Spinal cord (tissue), 10 donors: ENCODE measurements at places on chromosomes 12 and 14. TPM values are rescaled to one million over a fixed set of nuclear protein-coding genes. Genes with fewer than 3 reads are reported as not detected.

- H3K36me3 ChIP-seq = no peaks in the 10 kb centered on the region
- H3K27me3 ChIP-seq = no peaks in the 10 kb centered on the region
- peak; percentile 79 for DNase-seq
- H3K27ac ChIP-seq = no peak overlapping the region
- H3K4me1 ChIP-seq = no peaks in the 10 kb centered on the region
These were observed 8.8 kb upstream of the GNPTAB start for GRCh38 chr12:101839324-101840283.

- no peak overlapping the region for H3K4me3 ChIP-seq
- no peak overlapping the region for H3K27ac ChIP-seq
- H3K4me1 ChIP-seq = no peaks in the 10 kb centered on the region
- peaks cover 19% of the 10 kb centered on the region for H3K36me3 ChIP-seq
These were observed 96.2 kb downstream of the CIT start for GRCh38 chr12:119780786-119781434.

DNA sequence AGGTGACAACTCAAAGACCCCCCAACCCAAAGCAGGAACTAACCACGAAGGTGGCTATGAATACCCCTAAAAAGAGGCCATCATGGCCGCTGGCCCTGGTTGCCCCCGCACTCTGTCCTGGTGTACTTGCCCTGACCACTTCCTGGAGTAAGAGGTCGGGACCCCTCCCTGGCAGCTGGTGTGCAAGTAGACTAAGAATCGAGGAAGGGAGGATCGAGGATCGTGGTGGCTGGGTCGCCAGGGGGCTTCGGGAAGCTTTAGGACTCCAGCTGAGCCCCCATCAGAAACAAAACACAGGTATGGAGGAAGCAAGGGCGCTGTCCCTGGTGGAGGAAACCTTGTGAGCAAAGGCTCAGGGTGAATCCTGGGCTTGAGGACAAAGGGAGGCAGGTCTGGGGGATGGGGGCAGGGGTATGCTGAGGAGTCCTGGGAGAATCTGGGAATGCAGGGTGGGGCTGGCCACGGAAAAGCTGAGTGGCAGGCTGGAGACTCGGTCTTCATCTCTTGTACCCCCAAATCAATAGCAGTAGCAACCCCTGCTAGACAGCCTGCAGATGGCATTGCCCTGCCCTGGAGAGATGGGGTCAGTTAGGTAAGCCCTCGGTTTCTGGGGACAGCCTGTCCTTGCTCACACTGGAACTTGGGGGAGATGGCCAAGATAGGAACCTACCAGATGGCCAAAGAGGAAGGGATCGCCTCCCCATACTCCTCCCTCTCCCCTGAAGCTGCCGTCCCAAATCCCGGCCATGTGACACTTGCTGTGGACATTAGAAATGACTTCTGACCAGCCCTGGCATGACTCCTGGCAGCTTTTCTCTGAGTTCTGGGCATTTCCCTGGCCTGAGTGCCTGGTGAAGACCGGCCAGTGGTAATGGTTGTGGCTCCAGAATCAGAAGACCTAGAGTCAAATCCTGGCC lies 45.3 kb upstream of the ESRRB start:
- DNase-seq = no peak
- no peaks in the 10 kb centered on the region for H3K36me3 ChIP-seq
- peaks cover 32% of the 10 kb centered on the region for H3K4me1 ChIP-seq
- H3K27me3 ChIP-seq = peaks cover 10% of the 10 kb centered on the region
- no peak overlapping the region for H3K27ac ChIP-seq

DNA sequence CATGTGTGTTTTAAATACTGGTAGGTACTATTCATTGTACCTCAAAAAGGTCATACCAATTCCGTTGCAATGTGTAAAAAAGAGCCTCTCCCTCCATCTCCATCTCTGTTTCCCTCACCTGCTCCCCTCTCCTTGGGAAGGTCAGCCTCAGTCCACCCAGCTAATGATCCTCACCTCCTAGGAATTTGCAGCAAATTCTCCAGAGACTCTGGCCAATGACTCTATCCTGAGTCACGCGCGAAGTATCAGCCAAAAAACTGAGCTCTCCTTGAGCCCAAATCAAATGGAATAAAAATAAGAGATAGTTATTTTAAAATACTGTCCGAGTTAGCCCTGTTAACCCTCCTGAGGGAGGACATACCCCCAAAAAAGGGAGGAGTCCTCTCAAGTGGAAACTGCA lies 148.4 kb downstream of the DPF3 start:
- H3K4me3 ChIP-seq = no peak overlapping the region
- H3K4me1 ChIP-seq = peaks cover 48% of the 10 kb centered on the region
- no peak overlapping the region for H3K27ac ChIP-seq
- no peaks in the 10 kb centered on the region for H3K27me3 ChIP-seq
- H3K36me3 ChIP-seq = no peaks in the 10 kb centered on the region

GRCh38 chr12:116278279-116278626 lies 760 bp upstream of the MED13L start:
- no peaks in the 10 kb centered on the region for H3K36me3 ChIP-seq
- no peak for DNase-seq
- H3K4me3 ChIP-seq = peak overlapping the region; percentile 31
- H3K27me3 ChIP-seq = no peaks in the 10 kb centered on the region
- peaks cover 4% of the 10 kb centered on the region for H3K4me1 ChIP-seq

DNA sequence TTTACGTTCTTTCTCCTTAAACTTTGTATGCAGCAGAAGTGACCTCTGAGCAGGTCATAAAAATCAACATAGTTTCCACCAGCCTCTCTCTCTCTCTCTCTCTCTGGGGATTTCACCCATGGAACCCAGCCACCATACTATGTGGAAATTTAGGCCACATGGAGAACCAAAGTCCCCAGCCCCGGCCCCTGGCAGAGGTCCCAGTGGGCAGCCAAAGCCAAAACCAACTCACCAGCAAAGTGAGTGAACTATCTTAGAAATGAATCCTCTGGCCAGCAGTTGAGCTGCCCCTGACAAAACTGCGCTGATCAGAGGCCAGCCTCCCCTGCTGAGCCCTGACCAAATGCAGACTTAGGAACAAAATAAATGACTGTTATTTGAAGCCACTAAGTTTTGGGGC lies 9.2 kb downstream of the DUSP6 start:
- H3K4me1 ChIP-seq = peaks cover 16% of the 10 kb centered on the region
- no peak overlapping the region for H3K4me3 ChIP-seq
- H3K36me3 ChIP-seq = no peaks in the 10 kb centered on the region
- DNase-seq = no peak
- no peak overlapping the region for H3K27ac ChIP-seq

DNA sequence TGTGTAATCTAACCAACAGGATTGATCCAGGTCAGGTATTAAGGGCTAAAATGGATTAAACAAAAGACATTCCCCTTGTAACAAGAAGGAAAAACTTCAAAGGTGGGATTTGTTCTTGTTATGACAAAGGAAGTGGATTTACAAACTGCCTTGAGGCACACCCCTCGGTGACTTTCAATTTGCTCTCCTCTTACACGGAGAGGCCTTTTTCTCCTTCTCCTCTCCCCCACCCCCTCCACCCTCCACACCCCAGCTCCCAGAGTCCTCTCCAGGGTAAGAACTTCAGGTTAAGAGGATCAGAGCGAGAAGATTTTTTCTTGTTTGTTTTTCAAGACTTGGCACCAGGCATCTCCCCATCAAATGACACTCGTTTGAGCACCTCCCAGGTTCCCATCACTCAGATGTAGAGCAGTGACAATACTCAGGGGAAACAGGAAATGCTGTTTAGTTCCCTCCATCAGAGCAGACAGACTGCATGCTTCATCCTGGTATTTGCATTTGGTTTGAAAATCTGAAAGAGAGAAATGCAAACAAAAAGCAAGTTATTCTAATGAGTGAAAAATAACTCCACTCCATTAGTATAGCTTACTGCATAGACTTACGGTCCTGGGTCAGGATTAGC lies 77.6 kb upstream of the TMEM260 start:
- H3K36me3 ChIP-seq = no peaks in the 10 kb centered on the region
- H3K4me1 ChIP-seq = no peaks in the 10 kb centered on the region
- no peaks in the 10 kb centered on the region for H3K27me3 ChIP-seq
- H3K27ac ChIP-seq = no peak overlapping the region

DNA sequence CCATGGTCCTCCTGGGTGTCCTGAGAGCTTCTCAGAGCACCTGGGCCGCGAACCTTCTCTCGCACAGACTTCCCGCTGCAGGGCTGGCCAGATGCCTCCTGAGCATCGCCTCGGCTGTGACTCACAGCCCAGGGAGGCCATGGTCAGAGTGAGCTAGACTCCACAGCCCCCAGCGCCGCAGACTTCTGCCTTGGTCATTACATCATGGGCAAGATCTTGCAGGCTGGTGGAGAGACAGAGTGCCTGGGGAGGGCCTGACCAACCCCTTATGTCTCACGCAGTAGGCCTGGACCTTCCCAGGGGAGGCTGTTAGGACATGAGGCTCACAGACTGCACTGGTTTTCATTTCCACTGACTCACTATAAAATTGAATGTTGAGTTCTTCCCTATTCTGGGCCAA lies 41.8 kb downstream of the SMOC1 start:
- no peaks in the 10 kb centered on the region for H3K27me3 ChIP-seq
- no peak overlapping the region for H3K4me3 ChIP-seq
- no peak overlapping the region for H3K27ac ChIP-seq
- DNase-seq = no peak
- peaks cover 19% of the 10 kb centered on the region for H3K4me1 ChIP-seq

DNA sequence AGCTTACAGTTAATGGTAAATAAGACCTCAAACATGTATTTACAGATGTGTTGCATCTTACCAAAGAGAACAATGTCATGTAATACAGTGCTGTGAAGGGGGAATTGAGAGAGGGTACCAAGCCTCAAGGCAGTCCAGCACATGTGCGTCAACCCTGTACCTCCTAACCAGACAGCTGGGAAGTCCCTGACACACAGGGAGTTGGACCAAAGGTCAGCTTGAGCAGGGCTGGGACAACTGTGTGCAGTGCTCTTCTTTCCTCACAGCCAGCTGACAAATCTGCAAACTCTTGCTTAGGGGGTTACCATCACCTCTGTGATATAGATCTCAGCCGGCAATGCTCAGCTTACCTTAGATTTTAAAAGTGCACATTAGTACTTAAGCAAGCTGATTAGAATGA lies 56.8 kb upstream of the RIC8B start:
- DNase-seq = no peak
- H3K27me3 ChIP-seq = no peaks in the 10 kb centered on the region
- H3K4me1 ChIP-seq = peaks cover 8% of the 10 kb centered on the region
- no peak overlapping the region for H3K4me3 ChIP-seq
- no peak overlapping the region for H3K27ac ChIP-seq

DNA sequence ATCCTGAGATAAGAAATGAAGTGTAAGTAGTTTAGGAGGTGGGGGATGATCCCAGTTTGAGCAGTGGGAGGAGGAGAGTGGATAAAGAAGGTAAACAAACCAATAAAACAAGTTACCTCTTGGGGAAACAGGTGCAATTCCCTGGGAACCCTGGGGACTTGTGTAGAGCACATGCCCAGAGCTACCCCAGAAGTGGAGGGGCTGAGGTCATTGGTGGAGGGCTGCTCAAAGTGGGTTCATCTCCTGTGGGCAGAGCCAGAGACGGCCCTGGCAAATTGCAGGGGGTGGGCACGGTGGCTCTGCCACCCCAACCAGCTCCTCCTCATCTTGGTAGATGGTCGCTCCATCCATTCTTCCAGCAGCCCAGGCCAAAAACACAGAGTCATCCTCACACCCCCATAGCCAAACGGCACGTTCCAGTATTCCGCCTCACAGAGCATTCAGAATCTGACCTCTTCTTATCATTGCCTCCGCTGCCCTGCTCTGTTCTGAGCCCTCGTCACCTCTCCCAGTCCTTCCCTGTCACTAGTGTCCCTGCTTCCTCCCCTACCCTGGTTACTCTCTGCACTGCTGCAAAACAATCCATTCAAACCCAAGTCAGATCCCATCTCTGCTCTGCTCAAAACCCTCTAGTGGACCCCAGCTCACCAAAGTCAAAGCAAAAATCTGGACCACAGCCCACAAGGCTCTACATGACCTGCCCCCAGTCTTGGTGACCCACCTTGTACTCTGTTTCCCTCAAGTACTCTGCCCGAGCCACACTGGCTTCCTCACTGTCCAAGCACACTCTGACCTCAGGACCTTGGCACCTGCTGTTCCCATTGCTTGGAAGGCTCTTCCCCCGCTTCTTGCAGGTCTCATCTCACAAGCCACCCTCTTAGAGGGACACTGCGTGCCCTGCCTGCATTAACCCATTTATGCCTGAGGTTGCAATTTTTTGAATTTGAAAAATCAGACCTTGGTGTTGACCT lies 5.5 kb downstream of the CYP46A1 start:
- H3K27ac ChIP-seq = no peak overlapping the region
- H3K36me3 ChIP-seq = peaks cover 6% of the 10 kb centered on the region
- DNase-seq = no peak
- no peaks in the 10 kb centered on the region for H3K27me3 ChIP-seq

DNA sequence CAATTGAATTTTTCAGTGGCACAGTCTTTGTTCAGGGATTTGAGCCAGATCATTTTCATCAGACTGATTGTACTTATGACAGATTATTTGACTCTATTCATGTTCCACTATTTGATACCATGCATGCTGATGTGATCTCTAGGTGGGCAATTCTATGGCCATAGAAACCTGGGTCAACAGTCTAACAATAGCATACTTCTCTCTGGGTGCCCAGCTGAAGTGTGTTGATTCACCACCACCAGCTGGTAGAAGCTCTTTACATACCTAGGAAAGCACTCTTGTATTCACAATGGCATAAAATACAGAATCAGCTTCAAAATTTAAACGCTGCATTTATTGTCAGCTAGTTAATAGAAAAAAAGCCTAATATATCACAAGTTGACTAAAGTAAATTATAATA lies 90.2 kb upstream of the TMTC2 start:
- no peaks in the 10 kb centered on the region for H3K36me3 ChIP-seq
- no peak for DNase-seq

- DNase-seq = no peak
- no peaks in the 10 kb centered on the region for H3K27me3 ChIP-seq
- H3K4me1 ChIP-seq = no peaks in the 10 kb centered on the region
- H3K4me3 ChIP-seq = no peak overlapping the region
- no peak overlapping the region for H3K27ac ChIP-seq
These were observed 334.3 kb downstream of the AACS start for GRCh38 chr12:125399489-125399888.

DNA sequence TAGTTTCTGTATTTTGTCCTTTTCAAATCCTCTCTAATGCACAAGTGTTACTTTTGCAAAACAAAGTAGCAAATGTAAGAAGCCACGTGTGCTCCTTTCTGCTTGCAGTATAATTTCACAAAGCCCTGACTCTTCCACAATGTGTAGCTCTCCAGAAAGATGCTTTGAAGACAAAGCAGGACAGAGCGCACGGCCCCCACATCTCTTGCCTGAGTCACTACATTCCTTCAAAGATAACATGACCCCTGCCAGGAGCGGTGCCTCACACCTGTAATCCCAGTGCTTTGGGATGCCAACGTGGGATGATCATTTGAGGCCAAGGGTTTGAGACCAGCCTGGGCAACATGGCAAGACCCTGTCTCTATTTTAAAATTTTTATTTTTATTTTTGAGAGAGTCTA lies 40.5 kb downstream of the JAG2 start:
- H3K27me3 ChIP-seq = peaks cover 2% of the 10 kb centered on the region
- no peak for DNase-seq
- no peaks in the 10 kb centered on the region for H3K36me3 ChIP-seq
- H3K4me1 ChIP-seq = no peaks in the 10 kb centered on the region

The CLEC4E gene
- total RNA-seq = 0.28 TPM

The DLGAP5 gene
- 14.4 TPM for total RNA-seq

The CCDC38 gene
- total RNA-seq = not detected

The IFNG-AS1 gene
- 0.10 TPM for total RNA-seq

The RIN3 gene
- total RNA-seq = 3.4 TPM

The CMKLR1 gene
- total RNA-seq = 7.2 TPM

The WSCD2 gene
- total RNA-seq = 6.1 TPM

The RNASE3 gene
- total RNA-seq = 0.55 TPM

The C1R gene
- total RNA-seq = 41.8 TPM

The SLC39A2 gene
- total RNA-seq = not detected

The NOP9 gene
- total RNA-seq = 21.5 TPM
